CD8-positive, alpha-beta T cell (primary cell): ENCODE measurements at places on chromosomes 3 and 15.

DNA sequence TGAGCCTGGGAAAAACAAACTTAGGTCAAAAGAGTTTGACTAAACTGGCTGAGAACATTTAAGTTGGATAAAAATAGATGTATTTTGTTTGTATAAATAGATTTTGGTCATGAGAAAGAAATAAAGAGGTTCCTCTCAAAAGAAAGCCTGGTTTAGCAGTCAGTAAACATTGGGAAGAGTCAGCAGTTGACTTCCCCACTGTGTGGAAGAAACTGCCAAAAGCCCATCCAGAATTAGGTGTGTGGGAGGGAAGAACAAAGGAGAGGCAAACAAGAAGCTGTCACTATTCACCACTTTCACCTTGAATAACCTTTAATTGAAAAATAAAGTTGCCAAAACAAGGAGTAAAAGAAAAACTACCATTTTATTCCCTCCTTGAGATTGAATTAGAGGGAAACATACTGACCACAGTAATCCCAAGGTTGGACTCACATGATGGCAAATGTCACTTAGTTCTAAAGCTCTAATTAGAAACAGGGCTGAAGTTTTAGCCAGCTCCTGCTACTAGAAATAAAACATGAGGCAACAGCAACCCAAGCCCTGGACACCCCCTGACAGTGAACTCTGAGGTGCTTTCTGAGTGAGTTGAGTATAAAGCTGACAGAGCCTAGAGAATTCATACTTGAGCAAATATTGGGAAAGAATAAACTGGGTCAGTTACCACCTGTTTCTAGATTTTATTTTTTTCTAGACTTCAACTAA lies 139.3 kb downstream of the SERPINI1 start:
- no peak for DNase-seq

GRCh38 chr15:70264014-70264582 lies 166.4 kb upstream of the TLE3 start:
- no peak for DNase-seq

GRCh38 chr3:12352253-12352652 lies 63.4 kb downstream of the PPARG start:
- no peak for DNase-seq

GRCh38 chr3:18247139-18247695 lies 177.9 kb downstream of the SATB1 start:
- no peak for DNase-seq

DNA sequence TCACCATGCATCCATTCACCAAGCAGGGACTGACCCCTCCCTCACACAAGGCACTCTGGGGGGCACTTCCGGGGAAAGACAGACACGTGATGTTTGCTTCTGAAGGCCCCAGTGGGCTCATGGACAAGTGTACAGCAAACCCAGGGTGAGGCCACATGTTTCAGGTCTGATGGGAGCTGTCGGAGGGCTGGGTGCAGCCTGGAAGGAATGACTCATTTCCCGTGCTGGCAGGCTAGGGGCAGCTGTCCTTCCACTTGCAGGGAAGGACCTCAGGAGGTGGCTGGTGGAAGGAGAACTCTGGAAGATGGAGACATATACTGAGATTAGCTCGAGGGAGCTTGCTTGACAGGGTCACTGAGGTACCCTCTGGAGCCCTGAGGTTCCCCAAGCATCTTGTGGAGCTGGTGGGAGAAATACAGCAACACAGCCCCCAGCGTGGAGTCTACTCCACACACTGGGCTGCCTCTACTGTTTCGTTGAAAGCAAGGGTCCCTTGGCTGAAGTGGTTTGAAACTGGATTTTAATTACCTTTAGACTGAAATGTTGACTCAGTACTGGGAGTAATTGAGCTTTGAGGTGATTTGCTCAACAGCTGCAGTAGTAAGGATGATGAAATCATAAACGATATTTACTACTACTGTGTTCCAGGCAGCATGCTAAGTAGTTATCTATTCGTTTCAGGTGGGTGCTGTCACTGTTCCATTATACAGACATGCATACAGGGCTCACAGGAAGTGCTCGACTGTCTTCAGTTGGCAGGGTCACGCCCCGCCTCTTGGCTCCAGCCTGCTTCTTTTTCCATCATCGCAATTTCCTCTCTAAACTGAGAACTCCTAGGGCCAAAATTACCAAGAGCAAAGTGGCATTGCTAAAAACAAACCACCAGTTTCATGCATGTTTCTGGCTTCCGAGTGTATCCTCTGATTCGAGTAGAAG lies 230.4 kb downstream of the ADAMTS17 start:
- no peak for DNase-seq

- no peak for DNase-seq
These were observed 26.6 kb downstream of the CLDN18 start for GRCh38 chr3:138036572-138036971.

GRCh38 chr3:73121669-73122331 lies 60.3 kb downstream of the EBLN2 start:
- DNase-seq: no peak
